Cerebellar nuclear complex (tissue), 1 donor: ENCODE measurements at places on chromosomes 7 and 10.

DNA sequence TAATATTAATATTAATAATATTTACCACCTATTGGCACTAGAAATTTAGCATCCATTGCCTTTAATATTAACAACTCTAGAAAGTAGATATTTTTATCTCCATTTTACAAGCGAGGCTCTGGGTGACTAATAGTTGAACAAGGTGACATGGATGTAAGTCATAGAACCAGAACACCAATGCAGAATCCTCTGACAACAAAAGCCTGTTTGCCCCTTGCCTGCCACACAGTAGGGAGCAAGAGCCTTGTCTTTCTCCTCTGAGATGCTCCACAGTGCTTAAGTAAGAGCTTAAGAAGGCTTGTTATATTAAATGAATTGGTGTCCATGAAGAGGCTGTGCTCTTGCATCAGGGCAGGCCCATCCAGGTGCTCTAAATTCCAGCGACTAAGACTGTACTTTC is 51.2 kb upstream of the LBX1 start:
- DNase-seq = no peak

DNA sequence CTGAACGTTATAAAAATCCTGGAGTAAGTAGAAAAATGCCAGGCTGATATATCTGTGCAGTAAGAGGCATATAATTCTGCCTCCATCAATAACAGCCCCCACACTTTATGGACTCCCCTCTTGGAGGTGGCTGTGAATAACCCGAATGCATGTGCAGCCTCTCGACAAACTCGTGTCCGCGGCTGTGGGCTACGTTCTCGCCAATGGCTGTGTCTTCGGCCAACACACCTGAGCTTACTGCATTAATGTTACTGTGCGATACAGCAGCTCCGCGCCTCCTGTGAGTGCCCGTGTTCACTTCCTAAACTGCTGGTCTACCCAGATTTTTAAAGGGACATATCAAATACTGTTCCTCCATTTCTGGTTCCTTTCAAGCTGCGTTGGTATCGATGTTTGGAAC is 209.4 kb downstream of the ADARB2 start:
- no peak for DNase-seq

DNA sequence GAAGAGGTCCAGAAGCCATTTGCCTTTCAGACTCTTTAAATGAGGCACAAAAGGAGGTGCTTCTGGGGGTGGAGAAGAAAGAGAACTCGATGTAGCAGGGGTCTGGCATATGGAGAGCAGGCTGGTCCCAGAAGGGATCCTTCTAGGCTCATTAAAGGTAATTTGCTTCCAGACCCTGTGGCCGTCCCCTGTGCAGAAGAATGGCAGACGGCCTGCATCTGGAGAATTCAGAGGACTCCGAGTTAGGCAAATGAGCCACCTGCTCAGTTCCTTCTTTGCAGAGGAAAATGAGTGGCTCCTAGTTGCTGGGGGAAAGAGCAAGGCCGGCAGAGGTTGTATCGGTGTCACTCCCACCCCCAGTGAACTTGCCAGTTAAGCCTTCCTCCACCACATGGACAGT is 73.8 kb upstream of the FAM180A start:
- no peak for DNase-seq

DNA sequence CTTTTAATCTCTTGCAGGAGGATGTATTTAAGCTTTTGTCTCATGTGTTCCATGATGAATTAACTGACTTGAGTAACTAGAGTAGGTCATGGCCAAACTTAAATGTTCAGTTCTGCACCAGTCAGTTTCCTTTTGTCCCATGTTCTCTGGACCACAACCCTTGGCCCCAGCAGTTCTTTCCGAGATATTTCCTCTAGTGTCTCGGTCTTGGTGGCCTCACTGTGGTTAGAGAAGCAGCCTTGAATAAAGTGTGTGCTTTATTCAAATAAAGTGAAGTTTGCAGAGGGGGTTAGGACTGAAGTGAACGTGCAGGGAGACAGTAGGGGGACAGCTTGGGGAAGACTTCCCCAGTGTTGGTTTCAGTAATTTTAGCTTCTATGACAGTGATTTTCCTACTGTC is 9.3 kb downstream of the ZNF212 start:
- DNase-seq = no peak

DNA sequence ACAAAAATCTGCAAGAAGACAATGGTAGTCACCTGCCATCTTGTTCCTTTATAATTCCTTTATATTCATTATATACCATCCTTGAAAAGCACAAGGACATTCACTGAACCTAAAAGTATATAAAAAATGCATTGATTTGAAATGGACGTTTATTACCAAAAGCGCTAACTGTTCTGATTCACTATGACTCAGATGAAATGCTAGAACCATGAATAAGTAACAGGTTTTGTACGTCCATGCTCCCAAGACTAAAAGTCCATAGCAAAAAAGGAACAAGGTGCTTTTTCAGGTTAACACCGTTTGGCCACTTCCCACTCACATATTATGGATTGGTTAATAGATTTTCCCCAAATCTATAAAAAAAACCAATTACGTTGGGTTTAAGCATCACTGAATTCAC is 109.4 kb downstream of the PPP1R17 start:
- DNase-seq = no peak
